Stimulated activated CD4-positive, alpha-beta T cell treated with anti-CD3 and anti-CD28 coated beads, Interleukin-15, amount 100 ng/mL, for 48 hours (primary cell): ENCODE measurements at places on chromosomes 12 and 14.
A peak's percentile ranks its signal among the peaks of the same experiment; 100 is the strongest.

DNA sequence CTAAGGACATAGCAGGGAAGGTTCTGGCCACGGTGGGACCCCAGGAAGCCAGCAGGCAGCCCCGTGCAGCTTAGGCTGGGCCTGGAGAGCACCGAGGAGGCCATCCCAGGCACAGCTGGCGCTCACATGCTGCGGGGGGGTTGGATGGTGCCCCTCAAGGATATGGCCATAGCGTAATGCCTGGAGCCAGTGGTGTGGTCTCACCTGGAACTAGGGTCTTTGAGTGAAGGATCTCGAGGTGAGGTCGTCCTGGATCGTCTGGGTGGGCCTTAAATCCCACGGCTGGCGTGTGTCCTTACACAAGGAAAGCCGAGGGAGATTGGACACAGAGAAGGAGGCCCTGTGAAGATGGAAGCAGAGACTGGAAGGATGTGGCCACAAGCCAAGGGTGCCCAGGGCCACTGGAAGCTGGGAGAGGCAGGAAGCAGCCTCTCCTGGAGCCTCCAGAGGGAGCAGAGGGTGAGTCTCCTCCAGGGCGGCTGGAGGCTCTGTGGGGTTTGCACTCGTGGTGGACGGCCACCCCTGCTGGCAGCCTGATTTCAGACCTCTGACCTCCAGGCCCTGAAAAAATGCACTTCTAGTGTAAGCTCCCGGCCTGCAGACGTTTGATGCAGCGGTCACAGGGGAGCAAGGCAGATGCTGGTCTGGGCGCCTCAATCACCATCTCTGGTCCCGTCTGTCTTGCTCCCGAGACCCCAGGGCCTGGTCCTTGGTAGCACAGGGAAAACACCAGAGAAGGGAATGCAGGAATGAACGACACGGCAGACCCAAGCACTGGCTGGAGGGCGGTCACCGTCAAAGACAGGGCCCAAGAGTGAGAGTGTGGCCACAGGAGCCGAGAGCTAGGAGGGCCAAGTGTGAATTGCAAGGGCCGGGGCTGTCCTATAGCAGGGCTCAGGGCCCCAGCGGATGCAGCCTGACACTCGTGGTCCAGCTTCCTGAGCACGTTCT lies 218.6 kb downstream of the KIF26A start:
- DNase-seq = no peak

DNA sequence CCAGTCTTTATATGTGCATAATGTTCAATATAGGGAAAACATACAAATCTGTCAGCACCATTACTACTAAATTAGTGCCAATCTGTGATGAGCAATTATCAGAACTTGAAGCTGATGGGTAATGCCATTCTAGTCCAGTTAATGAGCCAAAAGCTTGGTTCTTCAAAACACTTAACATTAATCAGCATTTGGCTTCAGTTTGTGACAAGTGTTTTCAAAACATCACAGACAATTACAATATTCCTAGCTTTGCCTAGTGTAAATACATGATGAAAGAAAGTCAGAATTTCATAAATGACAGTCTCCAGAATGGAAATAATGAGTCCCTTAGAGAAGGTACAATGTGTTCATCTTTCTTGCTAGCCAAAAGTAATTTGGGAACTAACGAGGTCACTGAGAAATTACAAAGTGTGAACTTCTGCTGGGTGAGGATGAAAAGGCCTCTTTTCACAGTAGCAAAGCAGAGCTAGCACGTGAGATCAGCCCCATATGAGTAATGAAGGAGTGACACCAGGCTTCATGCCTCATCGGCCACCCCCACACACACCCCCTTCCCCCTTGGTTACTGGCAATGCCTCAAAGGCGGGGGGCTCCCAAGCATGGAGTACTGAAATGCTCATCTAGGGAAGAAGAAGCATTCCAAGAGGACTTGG lies 180.6 kb upstream of the EEA1 start:
- DNase-seq = peak; percentile 41

DNA sequence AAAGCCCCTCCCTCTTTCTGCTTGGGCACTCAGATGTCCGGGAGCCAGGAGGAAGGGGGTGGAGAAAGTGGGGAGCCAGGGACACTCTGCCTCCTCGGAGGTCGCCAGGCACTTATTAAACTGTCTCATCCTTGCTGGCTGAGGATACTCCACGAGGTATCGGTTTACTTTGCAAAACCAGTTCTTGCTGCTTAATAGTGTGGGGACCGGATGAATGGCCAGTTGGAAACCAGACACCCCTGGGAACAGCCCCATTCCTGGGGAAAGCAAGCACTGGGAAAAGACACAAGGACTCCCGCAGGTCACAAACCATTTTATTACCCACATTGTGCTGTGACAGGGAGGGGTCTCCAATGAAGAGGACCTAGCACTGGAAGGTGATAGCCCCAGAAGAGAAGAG lies 34.2 kb downstream of the CCDC88C start:
- no peak for DNase-seq

DNA sequence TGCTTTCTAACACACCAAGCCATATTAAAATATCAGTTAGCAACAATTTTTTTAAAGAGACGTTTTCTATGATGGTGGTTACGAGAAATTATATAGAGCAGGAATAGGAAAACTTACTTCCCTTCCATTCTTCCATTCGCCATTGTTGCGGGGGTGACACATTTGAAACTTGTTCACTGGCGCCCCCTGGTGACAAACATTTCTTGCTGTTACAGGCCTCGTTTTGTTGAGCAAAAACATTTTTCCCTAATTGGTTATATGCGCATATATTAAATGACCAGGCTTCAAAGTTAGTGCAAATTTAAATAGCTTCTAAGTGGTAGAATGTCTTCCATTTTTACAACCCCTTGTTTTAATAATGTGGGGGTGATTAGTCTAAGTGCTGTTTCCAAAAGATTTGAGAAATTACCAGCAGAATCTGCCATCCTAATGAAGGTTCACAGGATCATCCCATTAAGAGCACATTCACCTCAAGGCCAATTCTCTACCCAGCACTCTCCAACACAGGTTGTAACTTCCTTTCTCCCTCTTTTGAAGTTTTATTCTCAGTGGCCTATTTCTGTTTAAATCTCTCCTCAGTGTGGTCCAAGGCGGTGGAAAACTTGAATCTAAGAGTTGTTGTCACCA lies 1124.7 kb downstream of the FLRT2 start:
- DNase-seq = peak; percentile 5

DNA sequence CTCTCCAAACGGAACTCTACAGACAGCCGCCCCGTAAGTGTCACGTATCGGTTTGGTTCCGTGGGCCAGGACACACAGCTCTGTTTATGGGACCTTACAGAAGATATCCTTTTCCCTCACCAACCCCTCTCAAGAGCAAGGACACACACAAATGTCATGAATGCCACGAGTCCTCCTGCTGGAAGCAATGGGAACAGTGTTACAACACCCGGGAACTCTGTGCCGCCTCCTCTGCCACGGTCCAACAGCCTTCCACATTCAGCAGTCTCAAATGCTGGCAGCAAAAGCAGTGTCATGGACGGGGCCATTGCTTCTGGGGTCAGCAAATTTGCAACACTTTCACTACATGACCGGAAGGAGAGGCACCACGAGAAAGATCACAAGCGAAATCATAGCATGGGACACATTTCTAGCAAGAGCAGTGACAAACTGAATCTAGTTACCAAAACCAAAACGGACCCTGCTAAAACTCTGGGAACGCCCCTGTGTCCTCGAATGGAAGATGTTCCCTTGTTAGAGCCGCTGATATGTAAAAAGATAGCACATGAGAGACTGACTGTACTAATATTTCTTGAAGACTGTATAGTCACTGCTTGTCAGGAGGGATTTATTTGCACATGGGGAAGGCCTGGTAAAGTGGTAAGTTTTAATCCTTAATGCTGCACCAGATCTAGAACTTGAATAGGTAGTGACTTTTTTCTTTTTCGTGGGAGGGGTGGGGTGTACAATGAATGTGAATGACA lies 69.7 kb downstream of the WDR20 start:
- no peak for DNase-seq

- DNase-seq = no peak
Measured at GRCh38 chr14:50887476-50887875, 15.6 kb downstream of the ABHD12B start.

DNA sequence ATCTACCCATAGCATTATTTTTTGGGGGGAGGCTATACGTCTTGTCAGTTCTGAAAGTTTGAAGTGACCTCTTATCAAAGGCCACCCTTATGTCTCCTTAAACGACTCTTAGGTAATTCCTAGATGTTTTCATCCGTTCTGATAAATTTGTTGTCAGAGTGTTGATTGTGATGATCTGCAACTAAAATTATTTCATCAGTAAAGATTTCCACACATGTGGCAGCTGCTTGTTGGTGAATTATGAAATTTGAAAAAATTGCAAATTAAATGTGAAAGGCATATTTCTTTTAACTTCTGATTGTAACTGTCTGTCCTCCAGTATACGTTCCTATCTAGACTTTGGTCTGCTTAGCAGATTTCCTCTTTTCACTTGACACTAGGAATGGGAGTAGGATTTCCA lies 1.4 kb downstream of the ADIPOR2 start:
- no peak for DNase-seq

GRCh38 chr14:84253326-84253725 lies 1276.6 kb upstream of the FLRT2 start:
- no peak for DNase-seq

DNA sequence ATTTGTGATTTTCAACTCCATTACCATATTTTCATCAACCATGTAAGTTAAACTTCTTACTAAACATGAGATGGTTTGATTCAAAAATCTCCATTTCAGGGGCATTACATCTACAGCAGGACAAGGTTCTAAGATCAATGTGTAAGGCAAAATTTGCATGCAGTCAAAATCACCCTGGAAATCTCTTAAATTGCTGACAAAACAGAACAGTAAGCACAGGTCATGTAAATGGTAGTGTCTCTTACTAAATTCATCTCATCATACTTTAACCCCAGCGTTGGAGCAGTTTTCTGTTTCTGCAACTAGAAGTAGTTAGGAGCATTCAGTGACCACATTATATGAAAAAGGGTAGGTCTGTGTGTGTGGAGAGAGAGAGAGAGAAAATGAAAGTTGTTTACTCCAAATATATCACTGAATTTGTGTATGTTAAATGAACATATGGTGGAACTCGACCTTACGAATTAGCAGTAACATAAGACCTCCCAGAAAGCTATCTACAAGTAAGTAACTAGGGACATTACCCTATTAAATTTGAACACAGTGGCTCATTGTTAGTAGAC lies 227.5 kb downstream of the SSPN start:
- DNase-seq = no peak

GRCh38 chr12:98799146-98799810 lies 154.2 kb downstream of the APAF1 start:
- DNase-seq = no peak

DNA sequence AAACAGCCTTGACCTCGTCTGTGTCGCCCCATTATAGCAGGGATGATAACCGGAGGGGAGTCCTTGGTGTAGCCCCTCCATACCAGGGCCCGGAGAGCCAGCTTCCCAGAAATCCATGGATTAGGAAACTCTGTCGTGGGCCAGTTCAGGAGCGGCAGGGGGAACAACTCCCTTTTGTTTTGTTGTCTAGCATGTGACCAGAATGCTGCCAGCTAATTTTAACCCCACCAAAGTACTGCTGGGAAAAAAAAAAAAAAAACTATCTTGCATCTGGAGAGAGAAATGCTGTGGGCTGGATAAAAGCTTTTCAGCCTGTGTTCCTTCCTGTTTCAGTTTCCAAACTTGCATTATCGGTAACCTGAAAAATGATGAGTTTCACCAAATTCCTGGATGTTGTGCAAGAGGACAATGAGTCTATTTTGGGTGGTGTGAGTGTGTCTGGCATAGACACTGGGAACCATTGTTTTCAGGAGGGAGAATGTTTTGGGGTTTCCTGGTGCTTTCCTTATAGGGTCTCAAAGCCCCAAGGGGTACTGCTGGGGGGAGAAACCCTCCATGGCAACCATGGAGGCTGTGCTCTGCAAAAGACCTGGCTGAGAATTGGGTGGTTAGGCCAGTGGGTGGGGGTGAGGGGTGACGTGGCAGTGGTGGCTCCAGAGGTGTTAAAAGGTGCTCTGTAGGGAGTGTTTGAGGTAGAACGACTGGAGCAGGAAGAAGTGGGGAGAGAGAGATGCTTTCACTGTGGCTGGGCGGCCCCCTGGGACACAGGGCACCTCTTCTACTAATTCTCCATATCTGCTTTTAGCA lies 14.9 kb upstream of the IRF2BPL start:
- no peak for DNase-seq

DNA sequence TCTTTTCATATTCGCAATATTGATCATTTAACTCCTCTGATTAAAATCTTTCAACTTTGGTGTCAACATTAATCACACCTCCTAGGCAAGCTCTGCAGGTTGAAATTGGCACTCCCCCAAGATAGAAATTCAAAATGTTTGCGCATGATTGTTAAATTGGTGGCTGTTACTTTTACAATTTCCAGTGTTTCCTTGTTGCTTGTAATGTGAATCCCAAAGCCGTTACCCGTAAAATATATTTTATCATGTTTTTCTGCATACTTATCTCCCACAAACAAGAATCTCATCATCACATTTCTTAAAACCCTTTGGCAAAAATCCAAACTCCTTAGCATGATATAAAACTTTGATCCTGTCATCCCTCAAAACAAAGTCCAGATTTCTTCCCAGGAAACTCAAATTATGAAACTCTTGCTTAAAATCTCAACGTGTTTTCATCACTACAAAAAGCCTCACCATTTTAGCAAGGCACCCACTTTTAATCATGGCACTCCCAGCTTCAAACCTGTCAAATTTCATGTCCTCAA lies 14.7 kb downstream of the RTL1 start:
- DNase-seq = no peak

DNA sequence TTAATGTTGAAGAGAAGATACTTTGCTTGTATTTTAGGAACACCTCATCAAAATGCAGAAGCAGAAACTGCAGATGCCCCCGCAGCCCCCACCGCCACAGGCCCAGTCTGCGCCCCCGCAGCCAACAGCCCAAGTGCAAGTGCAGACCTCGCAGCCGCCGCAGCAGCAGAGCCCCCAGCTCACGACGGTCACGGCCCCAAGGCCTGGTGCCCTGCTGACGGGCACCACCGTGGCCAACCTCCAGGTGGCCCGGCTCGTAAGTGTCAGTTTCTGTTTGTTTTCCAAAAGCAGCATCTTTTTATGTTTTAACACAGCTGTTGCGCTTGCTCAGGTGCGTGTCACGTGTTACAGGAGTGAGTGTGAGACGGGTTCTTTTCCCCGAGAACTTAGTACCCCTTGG lies 79.5 kb downstream of the DDX51 start:
- DNase-seq = no peak

GRCh38 chr14:35878272-35879150 lies 52.4 kb downstream of the BRMS1L start:
- no peak for DNase-seq

GRCh38 chr14:67514650-67515385 lies 18.3 kb upstream of the PLEKHH1 start:
- no peak for DNase-seq

- no peak for DNase-seq
Measured at GRCh38 chr12:51202718-51203117, 15.1 kb downstream of the POU6F1 start.

DNA sequence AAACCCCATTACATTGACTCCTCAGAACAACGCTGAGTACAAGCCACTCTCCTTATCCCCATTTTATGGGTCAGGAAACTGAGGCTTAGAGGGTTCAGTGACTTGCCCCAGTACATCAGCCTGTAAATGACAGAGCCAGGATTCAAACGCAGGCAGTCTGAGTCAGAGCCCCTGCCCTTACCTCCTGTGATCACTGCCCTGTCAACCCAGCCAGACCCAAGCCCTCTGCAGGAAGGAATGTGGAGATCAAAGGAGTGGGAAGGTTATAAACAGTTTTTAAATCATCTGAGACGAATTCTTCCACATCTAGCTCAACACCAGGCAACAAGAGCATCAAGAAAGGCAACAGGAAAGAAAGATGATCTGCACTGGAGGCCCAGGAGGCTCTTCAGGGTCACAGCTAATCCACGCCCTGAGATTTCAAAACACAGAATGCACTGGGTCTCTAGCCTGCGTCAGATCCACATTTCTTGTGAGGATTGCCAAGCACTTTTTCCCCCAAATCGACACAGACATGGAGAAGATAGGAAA lies 38.5 kb downstream of the SPTB start:
- DNase-seq = no peak
